Hematopoietic multipotent progenitor cell treated with erythropoietin and hydrocortisone succinate and interleukin-3 and kit ligand, for 17 days (in vitro differentiated cells): ENCODE measurements at places on chromosomes 13 and 19.
A peak's percentile ranks its signal among the peaks of the same experiment; 100 is the strongest.

- DNase-seq = peak; percentile 37
These were observed 7.2 kb downstream of the WDR18 start for GRCh38 chr19:991174-991931.

- DNase-seq = no peak
These were observed 14.5 kb upstream of the TNFAIP8L1 start for GRCh38 chr19:4624733-4625362.

DNA sequence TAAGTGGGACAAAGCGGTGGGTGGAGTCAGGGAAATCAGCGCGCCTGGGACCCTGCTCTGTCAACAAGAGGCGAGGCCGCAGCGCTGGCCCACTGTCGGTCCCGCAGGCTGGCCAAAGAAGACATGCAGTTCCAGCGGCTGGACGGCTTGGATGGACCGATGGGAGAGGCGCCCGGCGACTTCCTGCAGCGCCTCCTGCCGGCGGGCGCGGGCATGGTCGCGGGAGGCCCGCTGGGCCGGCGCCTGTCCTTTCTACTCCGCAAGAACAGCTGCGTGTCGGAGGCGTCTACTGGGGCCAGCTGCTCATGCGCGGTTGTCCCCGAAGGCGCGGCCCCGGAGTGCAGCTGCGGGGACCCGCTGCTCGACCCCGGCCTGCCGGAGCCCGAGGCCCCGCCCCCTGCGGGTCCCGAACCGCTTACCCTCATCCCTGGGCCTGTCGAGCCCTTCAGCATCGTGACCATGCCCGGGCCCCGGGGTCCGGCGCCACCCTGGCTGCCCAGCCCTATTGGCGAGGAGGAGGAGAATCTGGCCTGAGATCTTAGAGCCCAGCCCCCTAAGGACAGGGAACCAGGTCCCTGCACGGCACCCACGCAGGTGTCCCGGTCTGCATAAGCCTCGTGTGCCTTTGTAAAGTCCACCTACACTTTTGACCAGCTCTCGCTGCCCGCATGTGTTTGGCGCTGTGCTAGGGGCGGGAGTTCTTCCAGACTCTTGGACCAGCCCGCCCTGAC is 6.1 kb downstream of the BEST2 start:
- DNase-seq = peak; percentile 75

GRCh38 chr13:30581582-30581981 is 36.1 kb upstream of the USPL1 start:
- DNase-seq = peak; percentile 23

DNA sequence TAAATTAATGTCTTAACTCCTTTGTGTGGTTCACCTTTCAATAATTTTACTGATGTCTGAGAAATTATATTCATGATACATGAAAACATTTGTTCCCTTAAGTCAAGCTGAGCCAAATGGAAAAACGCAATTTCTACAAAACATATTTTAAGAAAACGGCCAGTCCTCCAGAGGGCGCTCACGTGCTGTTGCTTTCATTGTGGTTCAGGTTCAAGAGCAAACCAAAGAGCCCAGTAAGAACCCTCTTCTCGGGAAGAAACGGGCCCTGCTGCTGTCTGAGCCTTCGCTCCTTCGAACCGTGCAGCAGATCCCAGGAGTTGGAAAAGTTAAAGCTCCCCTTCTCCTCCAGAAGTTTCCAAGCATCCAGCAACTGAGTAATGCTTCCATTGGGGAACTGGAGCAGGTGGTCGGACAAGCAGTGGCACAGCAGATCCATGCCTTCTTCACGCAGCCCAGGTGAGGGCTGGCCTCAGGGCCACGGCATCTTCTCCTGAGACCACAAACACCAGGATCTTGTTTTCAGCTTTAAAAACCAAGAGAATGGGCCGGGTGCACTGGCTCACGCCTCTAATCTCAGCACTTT is 4.3 kb downstream of the FAAP24 start:
- peak; percentile 72 for DNase-seq

DNA sequence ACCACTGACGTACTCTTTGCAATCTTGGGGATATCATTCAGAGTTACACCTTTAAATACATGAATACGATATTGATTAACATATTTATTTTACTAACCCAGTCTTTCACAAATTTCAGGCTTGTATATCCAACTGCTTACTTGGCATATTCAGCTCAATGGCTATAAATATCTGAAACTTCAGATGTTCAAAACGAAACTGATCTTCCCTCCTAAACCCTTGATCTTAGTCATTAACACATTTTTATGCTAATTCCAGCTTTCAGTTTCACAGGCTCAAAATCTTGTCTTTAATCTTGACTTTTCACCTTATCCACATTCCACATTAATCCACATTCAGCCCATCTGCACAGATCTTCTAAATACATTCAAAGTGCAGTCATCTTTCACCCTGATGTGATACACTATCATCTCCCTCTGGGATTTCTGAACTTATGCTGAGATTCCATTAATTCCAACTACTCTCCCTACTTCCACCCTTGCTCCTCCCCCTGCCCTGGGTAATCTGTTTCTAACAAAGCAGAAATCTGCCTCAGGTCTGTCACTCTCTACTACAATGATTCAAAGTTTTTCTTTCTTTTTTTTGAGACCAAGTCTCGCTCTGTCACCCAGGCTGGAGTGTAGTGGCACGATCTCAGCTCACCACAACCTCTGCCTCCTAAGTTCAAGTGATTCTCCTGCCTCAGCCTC is 387.2 kb downstream of the GPC5 start:
- no peak for DNase-seq

GRCh38 chr19:31066385-31066784 is 282.9 kb downstream of the TSHZ3 start:
- no peak for DNase-seq

DNA sequence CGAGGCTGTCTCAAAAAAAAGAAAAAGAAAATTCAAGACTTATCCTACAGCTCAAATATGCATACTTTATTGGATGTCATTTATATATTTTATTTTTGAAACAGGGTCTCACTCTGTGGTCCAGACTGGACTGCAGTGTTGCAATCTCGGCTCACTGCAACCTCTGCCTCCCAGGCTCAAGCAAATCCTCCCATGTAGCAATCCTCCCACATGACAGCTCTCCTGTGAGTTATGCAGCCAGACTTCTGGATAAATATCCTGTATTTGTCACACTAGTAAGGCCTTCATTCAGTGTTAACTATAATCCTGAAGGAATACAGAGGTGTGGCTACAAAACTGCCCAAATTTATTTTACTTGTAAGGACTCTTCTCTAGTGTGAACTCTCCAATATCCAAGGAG is 7.2 kb downstream of the ZNF552 start:
- DNase-seq = no peak

DNA sequence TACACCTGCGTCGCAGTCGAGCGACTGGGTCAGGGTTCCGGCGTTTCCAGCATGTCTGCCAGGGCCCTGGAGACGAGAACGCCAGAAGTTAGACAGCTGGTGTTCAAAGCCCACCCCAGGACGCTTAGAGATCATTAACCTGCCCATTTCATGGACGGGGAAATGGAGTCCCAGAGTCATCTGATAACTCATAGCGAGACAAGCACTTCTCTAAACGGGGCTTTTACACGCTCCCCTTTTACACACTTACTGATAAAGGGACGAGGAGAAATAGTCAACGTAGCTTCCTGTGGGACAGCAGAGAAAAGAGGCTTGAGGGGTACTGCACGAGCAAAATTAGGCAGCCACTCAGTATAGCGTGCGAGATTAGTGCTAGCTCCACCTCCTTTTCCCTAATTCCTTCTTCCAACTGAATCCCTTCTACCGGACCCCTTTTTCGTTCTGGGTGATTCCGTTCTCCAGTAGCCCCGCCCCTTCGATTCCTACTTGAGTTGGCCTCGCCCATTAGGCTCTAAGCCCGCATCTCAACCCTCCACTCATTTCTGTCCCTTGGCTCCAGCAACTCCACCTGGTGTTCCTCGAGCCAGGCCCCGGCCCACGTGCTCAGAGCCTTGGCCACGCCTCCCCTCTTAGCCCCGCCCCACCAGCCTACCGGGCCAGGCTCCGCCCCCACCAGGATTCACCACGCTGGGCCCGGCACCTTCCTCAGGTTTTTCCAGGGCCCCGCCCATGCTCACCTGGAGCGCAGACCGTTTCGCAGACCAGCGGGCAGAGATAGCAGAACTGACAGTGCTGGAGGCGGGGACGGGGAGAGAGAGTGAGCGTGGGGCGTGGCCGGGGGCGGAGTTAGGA is 3.7 kb downstream of the HRC start:
- peak; percentile 48 for DNase-seq

GRCh38 chr13:111597191-111597611 is 276.8 kb downstream of the TEX29 start:
- no peak for DNase-seq

DNA sequence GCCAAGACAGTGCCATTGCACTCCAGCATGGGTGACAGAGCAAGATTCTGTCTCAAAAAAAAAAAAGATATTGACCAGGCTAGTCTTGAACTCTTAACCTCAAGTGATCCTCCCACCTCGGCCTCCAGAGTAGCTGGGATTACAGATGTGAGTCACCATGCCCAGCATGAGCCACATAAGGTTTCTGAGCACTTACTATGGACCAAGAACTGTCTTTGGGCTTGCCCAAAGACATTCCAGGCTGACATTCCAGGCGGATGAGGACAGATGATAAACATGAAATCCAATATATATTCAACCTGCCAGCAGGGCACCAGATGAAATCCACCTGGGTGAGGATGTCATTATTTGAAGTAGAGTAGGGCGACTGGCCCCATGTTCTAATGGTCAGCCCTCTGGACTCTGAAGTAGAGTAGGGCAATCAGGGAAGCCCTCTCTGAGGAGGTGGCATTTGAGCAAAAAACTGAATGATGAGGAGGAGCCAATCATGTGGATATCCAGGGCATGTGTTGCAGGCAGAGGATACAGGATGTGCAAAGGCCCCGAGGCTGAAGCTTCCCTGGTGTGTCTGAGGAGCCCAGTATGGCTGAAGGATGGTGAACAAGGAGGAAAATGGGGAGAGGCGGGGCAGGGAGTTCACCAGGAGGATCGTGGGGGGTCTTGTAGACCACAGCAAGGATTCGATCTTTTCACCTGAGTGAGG is 4.0 kb downstream of the C19orf38 start:
- no peak for DNase-seq

DNA sequence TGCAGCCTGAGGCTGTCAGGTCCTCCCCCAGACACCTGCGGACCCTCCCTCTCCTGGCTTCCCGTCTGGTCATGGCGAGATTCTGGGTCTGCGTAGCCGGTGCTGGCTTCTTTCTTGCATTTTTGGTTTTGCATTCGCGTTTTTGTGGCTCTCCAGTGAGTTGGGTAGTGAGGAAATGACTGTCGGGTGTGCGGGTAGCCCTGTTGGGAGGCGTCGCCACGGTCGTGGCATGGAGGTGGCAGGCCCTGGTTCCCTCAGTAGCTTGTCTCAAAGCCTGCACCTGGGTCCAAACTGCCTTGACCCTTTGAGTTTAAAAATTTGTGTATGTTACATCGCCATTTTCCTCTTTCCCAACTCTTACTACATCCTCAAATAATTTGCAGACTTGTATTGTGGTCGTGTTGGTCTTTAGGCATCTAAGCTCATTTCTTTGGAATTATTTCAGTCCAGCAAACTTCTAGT is 344 bp downstream of the NHLRC3 start:
- DNase-seq = peak; percentile 24

- DNase-seq = no peak
These were observed 3.5 kb downstream of the KLF2 start for GRCh38 chr19:16327911-16328823.

DNA sequence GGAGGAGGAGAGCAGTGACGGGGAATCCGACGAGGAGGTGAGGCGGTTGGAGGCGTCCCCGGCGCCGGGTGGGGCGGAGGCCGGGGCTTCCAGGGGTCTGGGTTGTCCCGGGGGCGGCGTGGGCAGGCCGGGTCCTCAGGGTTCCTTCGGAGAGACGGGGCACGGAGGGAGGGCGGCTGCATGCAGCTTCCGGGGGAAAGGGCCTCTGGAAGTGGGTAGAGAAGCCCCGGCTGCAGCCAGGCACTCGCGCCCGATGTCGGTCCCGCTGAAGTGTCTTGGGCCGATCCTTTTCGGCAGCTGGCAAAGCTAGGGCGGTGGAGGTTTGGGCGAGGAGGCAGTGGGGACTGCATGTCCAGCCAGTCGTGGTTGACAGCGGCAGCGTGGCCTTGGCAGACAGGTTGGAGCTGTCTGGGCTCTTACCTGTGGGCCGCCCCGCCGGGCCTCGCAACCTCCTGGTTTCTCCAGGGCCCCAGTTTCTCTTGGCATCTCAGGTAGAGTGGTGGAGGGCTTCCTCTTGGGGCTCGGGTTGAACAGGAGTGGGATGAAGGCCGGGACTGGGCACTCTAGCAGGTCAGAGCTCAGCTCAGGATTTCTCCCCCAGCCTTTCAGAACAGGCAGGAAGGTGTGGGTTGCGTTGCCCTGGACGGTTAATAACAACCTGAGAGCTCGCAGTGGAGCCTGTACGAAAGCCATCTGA is 690 bp downstream of the KMT2B start:
- peak; percentile 39 for DNase-seq

DNA sequence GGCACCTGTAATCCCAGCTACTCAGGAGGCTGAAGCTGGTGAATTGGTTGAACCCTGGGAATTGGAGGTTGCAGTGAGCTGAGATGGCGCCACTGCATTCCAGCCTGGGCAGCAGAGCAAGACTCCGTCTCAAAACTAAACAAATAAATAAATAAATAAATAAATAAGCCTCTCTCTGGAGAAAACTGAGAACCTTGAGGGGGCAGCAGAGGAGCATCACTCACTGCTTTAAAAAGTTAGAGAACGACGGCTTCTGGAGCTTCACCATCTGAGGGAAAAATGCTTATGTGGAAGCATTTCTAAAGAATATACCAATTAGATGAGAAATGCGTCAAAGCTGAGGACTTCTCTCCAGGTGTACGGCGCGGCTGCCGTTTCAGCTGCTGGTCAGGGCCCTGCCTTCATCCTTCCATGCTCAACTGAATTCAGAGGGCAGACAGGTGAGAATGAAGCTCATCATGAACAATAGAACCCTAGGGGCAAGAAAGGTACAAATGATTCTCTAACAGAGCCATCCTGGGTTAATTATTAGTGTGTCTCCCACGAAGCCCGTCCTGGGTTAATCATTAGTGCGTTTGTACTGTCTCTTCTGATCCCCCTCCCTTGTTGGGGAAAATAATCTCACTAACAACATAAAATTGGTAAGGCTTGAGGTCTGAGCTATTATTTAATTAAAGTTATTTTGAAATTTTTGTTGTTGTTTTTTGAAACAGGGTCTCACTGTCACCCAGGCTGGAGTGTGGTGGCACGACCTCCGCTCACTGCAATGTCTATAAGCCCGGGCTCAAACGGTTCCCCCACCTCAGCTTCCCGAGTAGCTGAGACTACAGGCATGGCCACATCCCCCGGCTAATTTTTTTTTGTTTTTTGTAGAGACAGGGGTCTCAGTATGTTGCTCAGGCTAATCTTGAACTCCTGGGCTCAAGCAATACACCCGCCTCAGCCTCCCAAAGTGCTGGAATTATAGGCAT is 80.1 kb downstream of the IPO5 start:
- DNase-seq = no peak
